ENCODE measurements at places on chromosomes 1 and 21.

DNA sequence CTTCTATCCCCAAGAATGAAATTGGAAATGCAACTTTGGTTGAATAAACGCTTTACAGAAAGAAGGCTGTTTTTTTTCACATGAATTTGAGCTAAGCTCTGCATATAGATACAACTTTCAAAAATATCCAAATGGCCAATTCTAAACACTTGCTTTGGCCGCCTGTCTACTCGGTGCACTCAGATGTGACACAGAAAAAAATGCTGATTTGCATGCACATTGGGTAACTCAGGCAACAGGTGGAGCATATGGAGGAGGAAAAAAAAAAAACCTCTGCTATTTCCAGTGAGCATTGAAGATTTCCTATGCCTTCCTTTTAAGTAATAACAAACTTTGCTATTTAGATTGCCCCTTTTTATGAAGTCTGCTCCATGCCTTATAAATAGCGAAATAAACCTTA, 262.5 kb downstream of the GRIK1 start:
- no peak for DNase-seq

- DNase-seq, result no peak
Measured at GRCh38 chr1:220880362-220880670, 1.1 kb downstream of the HLX start.

- DNase-seq, result no peak
Measured at GRCh38 chr1:183030053-183030452, 6.8 kb downstream of the LAMC1 start.

DNA sequence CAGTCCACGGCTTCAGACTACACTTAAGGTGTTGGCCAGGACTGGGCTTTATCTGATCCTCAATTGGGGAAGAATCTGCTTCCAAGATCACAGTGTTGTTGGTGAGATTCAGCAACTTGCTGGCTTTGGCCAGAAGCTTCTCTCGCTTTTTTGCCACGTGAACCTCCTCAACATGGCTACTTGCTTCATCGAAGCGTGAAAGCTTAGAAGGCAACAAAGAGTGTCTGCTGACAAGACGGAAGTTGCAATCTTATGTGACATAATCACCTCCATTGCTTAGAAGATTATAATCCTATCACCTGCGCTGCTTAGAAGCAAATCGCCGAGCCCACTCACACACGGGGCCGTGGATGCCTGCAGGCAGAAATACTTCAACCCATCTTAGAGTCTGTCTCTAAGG, 10.4 kb upstream of the ITPKB start:
- DNase-seq, result no peak

- no peak for DNase-seq
Measured at GRCh38 chr1:58763214-58763613, 20.6 kb downstream of the JUN start.

- DNase-seq, result no peak
Measured at GRCh38 chr1:20486457-20487235, 636 bp upstream of the CAMK2N1 start.

DNA sequence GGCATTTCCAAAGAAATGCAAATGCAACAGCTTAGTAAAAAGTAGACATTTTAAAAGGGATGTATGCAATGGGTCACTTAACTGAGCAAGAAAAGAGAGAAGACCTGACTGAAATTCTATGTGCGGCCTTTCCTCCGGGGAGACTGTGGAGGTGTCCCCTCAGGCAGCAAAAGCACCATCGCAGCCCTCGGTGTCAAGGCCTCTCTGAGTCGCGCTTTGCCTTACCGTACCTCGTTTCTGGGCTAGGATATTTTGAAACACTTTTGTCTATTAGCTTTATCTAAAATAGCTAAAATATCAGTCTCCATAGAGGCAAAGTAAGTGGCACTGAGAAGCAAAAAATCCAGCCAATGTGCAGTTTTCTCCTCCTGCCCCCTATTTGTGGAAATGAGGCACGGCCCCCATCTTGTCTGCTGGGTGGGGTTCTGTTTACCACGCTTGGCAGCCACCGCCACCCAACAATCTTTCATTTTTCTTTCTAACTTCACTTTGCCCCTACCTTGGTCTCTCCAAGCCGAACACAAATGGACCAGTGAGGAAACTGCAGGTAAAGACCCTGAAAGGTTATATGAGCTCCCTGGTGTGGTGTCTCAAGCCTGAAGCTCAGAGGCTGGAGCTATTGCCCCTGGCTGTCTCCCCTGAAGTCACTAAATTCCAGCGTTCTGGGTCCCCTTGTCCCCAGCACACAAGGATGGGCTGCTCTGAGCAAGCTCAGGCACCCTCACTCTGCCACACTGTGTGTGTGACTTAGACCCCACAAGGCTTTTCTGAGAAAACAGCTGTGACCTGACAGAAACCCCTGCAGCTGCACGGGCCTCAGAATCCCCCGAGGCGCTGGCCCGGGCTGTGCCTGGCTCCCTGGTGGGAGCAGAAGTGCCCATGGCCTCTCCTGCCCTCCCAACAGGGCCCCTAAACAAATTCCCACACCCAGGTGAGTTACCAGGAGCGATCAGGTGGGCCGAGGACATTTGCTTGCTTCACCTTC, 1.6 kb downstream of the CD247 start:
- DNase-seq, result no peak

GRCh38 chr1:206706298-206706791, 21.6 kb downstream of the MAPKAPK2 start:
- DNase-seq, result no peak

DNA sequence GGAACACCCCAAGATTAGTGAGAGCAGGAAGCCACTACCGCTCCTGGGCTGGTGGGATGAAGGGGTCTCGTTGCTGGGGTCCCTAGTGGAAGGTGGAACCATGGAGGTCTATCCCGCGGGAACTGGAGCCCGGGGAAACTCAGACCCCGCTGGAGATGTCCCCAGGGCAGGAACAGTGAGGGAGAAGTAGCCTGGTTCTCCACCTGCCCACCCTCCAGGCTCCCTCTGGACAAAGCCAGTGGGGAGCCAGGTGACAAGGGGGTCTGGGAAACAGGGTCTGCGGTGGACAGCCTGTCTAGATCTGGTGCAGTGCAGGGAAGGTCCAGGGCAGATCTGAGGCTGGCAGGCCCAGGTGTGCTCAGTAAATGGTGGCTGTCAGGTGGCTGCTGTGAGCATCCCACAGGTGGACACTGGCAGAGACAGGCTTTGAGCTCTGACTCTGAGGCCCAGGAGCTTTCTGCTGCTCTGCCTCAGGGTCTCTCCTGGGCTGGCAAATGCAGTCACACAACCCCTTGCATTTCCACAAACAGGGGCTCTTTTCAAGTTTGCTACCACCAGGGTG, 88.0 kb upstream of the TLR5 start:
- no peak for DNase-seq

- DNase-seq, result no peak
Measured at GRCh38 chr21:26933448-26933847, 33.4 kb downstream of the ADAMTS5 start.

DNA sequence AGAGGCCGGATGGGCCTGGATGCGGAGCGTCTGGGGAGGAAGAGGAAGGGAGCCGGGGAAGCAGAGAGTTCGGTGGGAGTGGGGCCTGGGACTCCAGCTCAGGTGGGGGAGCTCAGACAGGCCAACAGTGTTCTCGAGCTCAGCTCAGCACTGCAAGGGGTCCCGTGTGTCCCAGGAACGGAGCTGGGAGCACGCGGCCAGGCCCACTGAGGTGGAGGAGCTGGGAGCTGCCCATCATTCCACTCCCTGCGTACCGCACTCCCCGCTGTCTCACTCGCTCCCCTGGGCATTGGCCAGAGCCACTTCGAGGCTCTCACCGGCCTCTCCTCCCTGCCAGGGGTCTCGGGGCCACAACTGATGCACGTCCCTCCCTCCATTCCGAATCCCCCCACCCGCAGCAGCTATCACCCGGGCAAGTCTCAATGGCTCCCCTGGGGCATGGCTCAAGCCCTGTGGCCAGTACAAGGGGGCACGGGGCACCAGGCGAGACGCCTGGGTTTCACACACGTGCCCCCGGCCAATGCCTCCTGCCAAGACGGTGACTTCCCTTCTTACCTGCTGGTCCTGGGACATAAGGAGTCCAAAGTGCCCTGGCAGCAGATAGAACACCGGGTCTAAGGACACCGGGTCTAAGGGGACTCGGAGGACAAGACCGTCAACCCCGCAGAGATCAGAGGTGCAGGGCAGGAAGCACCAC, 30.3 kb upstream of the COL6A2 start:
- no peak for DNase-seq

DNA sequence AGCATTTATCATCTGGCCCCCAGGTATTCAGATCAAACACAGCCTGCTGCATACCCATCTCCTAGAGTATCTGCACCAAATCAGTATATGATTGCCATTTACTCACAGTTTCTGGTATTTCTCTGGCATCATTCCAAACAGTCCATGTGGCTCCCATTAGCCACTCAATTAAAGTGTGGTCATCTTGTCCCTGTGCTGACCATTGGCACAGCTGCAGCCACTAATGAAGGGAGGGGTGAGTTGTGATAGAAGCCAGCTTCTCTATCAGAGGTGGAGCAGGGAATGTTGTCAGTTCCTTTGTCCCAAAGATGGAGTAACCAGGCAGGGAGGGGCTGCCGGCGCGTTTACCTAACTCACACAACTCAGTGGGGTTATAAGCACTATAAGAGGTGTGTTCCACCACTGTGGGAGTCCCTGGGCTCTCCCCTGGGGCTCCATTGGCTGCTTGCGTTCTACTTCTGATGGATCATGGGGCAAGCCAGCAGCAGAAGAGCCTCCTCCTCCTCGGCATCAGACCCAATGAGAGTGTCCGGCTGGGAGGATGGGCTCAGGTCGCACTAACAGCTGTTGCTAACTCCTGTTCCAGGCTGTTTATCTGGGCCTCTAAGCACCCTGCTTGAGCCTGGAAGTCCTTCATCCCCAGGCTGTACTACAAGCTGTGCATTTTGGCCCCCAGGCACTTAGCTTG, 108.6 kb downstream of the GDAP2 start:
- DNase-seq, result no peak

GRCh38 chr1:210081494-210081893, 143.5 kb downstream of the SYT14 start:
- DNase-seq, result no peak

DNA sequence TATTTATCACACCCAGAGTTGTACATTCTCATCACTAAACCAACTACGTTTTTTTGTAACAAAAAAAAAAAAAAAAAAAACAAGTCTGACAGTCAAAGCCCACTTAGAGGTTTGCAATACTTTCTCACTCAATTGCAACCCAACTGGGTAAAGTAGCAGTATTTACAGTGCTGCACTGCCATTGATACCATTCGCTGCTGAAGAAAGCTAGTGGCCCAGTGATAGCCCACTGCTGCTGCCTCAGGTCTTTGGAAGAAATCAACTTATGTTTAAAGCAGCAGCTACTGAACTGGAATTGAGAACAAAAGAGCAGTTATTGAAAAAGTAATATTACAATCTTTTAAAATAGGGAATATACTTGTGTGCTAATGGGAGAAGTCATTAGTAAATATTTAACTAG, 2.7 kb downstream of the HNRNPU start:
- DNase-seq, result no peak

DNA sequence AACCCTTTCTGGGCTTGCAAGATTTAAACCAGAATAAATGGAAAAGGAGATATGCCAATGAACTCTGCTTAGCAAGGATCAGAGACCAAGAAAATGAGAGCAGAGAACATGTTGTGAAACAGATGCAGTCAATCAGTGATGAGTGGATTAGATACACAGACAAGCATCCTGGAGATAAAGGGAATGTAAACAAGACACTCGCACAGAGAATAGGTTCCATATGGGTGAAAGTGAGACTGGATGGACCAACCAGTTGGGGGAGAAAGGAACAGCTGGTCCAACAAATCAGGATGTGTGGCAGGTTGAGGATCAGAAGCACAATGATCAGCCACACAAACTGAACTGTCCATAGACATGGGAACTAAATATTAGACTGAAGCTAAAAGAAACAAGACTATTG, 338.2 kb downstream of the ASTN1 start:
- no peak for DNase-seq

- no peak for DNase-seq
Measured at GRCh38 chr1:227318853-227319607, 738 bp upstream of the CDC42BPA start.

- DNase-seq, result no peak
Measured at GRCh38 chr1:160911441-160911840, 26.5 kb upstream of the ITLN1 start.

- no peak for DNase-seq
Measured at GRCh38 chr1:7508934-7509519, 262.1 kb upstream of the VAMP3 start.

DNA sequence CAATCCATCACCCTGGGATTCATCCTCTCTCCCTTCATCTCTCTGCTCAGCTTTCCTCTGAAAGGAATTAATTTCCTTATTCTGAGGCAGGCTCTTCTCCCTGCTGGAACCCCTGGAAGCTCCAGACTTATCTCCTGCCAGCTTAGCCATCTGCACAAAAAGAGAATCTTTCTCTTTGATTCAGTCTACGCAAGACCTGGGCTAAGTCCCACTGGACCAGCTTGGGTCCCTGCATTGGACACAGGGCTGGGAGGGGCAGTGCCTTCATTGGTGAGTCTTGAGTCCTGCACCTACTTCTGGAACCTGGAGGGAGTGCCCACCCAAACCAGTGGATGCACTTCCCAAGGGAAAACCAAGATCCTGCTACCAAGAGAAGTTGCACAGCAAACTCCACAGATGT, 271.7 kb upstream of the CSF3R start:
- DNase-seq, result no peak

GRCh38 chr1:12126781-12127180, 40.0 kb upstream of the TNFRSF1B start:
- DNase-seq, result no peak

DNA sequence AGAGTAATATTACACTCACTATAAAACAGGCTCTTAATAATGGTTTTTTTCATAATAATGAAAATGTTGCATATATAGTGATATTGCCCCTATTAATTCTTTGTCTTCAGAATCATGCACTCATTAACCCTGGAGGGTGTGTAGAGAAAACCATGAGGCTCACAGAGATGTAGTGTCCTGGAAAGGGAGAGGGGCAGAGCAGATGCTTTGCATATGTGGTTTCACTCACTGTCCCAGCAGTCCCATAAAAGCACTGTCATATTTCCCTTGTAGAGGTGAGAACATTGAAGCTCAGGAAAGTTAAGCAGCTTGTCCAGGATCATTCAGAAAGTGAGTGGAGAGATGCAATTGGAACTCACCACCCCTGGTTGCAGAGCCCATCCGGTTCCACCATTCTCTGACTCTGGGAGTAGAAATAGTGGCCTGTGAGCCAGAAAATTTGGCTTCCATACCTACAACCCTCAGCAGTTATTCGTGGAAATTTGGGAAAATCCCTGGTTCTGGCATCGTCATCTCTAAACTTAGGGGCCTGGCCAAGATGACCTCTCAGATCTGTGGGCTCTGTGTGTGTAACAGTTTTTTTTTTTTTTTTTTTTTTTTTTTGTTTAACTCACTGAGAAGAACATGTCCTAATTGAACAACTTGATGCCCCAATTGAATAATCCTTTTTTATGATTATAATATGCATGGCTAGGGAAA, 86.4 kb downstream of the RGL1 start:
- no peak for DNase-seq
